ENCODE measurements at places on chromosomes 7 and 10.

DNA sequence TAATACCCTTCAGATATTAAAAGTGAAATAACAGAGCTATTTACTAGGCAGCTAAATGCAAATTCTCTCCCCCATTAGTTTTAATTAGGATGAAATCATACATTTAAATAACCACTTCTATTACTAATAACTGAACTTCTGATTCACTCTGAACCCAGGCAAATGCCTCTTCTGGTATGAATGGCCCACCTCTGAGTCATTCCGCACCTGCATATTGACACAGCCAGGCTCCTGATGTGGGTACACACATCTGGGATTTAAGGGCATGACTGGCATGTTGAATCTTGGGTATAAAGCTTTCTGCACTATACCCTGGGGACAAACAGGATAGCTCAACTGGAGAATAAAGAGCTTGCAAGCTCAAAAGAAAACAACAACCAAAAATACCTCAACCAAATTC is 140.9 kb downstream of the AUTS2 start:
- peak; percentile 24 for DNase-seq

DNA sequence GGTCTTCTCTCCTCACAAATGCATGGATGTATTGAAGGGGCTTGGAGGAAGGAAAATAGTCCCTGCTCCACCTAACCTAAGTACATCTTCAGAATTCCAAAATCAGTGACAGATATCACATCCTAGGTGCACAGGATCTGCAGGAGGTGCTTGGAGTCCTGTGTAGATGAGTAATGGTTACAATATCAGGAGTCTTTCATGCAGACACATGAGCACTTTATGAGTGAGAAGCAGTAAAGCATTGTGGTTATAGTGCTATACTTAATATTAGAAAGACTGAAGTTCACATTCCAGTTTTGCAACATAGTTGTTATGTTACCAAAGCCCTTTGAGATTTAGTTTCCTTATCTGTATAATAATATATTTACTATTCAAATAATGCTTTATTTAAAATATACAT is 516.7 kb downstream of the NEBL start:
- DNase-seq = no peak

- DNase-seq = no peak
These were observed 246.0 kb upstream of the KMT2E start for GRCh38 chr7:104767826-104768536.

DNA sequence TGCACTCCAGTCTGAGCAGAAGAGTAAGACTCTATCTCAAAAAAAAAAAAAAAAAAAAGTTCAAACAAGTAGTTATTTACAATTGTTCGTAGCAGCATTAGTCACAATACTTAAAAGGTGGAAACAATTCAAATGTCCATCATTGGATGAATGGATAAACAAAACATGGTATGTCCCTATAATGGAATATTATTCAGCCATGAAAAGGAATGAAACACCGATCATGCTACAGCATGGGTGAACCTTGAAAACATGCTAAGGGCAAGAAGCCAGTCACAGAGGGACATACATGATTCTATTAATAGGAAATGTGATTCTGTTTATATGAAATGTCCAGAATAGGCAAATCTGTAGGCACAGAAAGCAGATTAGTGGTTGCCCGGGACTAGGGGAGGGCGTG is 15.9 kb downstream of the DOCK1 start:
- no peak for DNase-seq

- no peak for DNase-seq
These were observed 58.7 kb downstream of the CLEC2L start for GRCh38 chr7:139582130-139582650.

DNA sequence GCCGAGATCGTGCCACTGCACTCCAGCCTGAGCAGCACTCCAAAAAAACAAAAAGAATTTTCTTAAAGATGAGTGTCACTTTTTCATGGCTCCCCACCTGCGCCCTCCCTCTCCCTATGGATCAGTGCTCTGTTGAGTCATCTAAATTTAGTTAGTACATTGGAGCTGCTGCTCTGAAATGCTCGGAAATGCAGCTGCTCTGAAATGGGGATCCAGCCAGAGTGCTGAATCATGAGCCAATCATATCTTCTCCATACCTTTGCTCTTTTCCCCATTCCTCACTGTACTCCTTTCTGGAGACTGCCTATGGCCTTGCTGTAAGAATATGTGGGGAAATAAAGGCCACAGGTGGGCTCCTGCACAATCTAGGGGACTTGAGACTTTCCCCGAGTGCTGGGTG is 188.8 kb downstream of the ZNF438 start:
- no peak for DNase-seq

All from activated naive CD8-positive, alpha-beta T cell treated with anti-CD3 and anti-CD28 coated beads for 36 hours (primary cell).